ENCODE measurements at places on chromosomes 11 and 22. TPM values are rescaled to one million over a fixed set of nuclear protein-coding genes. Genes with fewer than 3 reads are reported as not detected.

The CRY2 gene
- 22.2 TPM for total RNA-seq

The TENM4 gene
- 143 TPM for total RNA-seq

The TYR gene
- not detected for total RNA-seq

The RAPSN gene
- 0.17 TPM for total RNA-seq

The DRD4 gene
- not detected for total RNA-seq

The CCDC34 gene
- 2.6 TPM for total RNA-seq

The C11orf86 gene
- not detected for total RNA-seq

The FAM111B gene
- total RNA-seq = 8.7 TPM

The SPDYC gene
- not detected for total RNA-seq

The RIMBP3C gene
- 0.15 TPM for total RNA-seq

The BIK gene
- total RNA-seq = not detected

The MAP4K2 gene
- total RNA-seq = 18.0 TPM

The GUCY1A2 gene
- 0.29 TPM for total RNA-seq

The C1QTNF4 gene
- 0.17 TPM for total RNA-seq

The RIMBP3B gene
- not detected for total RNA-seq

The OR5A1 gene
- not detected for total RNA-seq

Data from smooth muscle cell of trachea (primary cell).